ENCODE measurements at places on chromosomes 7 and 10.

- DNase-seq, result no peak
Measured at GRCh38 chr10:111821871-111822270, 361.7 kb downstream of the GPAM start.

DNA sequence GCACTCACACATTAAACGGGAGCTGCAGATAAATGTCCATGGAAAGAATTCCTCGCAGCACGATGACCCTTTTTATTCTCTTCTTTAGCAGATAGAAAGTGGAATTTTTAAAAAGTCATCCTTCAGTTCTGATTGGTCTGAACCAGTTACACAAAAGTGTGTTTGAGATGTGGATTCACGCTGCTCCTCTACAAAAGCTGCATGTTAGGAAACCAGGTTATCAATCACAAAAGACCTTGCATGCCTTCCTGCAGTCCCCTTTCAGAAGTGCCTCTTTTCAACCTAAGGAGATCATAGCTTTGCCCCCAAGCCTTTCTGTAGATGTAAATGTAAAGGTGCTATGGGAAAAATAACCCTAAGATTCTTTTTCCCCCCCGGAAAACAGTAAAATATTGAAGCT is 299.7 kb downstream of the PLXDC2 start:
- DNase-seq, result no peak

GRCh38 chr7:107002126-107002525 is 42.4 kb upstream of the PRKAR2B start:
- no peak for DNase-seq

DNA sequence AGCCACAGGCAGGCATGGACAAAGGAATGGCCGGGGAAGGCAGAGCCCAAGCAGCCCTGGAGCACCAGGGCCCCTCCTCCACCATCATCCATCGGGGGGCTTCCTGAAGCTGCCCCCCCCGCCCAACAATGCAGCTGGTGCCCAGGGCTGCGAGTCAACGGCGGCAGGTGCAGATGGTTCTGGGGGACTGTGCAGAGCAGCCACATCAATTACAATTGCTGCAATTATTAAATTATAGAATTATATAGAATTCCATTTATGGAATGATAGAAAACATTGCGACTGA is 28.3 kb downstream of the EBF3 start:
- DNase-seq, result no peak

DNA sequence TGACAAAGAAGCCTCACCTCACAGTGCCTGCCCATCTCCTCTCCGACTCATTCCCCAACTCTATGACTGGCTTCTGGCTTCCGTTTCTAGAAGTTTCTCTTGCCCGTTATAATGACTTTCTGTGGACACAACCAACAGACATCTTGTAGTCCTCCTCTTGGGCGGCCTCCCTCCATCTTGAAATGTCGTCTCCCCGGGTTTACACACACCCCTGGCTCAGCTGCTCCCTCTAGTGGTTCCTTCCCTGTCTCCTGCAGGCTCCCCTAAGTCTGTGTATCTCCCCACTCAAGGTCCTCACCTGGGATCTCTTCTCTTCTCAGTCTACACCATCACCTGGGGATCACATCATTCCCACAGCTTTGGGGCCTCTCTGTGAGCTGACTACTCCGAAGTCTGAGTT is 123.4 kb upstream of the NEBL start:
- DNase-seq, result no peak

DNA sequence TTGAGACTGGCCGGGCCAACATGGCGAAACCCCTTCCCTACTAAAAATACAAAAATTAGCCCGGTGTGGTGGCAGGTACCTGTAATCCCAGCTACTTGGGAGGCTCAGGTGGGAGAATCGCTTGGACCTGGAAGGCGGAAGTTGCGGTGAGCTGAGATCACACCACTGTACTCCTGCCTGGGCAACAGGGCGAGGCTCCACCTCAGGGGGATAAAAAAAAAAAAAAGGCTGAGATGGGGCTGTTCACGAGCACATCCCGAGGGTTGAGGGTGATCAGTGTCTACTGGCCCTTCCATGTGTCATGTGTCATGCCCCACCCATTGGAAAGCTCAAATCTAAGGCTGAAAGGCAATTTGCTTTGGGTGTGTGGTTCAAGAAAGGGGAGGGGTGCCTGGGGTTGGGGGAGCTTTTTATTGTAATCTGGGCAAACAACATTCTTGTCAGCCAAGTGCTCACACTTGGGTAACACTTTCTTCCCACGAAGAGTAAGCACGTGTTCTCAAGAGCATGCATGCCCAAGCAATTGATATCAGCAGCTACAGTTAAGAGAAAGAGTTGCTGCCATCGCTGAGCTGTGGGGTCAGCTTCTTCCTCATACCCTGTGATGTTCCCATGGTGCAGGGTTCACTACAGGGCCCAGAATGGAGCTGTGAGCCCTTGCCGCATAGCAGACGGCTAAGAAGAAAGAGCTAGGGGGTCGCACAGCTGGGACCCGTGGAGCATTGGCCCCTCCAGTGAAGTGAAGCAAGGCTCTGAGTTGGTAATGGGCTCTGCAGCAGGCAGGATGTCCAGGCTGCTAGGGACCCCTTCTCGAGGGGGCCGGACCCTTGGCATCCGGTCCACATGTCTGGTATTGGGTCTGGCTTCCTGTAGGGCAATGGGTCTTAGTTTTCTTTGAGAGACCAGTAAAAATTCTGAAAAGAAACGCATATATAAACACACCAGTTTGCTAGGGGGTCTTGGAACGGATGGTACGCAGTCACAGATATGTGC is 9.9 kb upstream of the ACSL5 start:
- DNase-seq, result no peak

GRCh38 chr10:122296363-122297120 is 25.4 kb downstream of the BTBD16 start:
- no peak for DNase-seq

GRCh38 chr7:69062020-69062765 is 536.1 kb upstream of the AUTS2 start:
- DNase-seq, result no peak

DNA sequence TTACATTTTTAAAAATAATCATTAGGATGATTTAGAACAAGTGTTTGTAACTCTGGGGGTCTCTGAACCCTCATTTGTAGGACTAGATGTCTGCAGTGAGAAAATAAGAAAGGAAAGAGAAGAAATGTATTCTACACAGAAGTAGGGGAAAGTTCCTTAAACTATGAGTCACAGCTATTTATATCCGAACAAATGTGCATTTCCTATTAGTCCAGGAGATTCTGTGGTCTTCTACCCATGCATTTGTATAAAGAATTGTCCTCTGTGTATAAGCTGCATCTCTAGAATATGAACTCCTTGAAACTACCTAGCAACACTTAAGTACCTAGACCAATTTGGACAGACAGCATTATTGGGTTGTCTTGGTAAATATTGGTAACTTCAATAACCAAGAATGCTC is 15.9 kb upstream of the CD36 start:
- no peak for DNase-seq

Data from activated CD8-positive, alpha-beta memory T cell treated with anti-CD3 and anti-CD28 coated beads for 4 hours (primary cell).